ENCODE measurements at places on chromosomes 16 and 17.
A peak's percentile ranks its signal among the peaks of the same experiment; 100 is the strongest.

- peak; percentile 66 for DNase-seq
Measured at GRCh38 chr16:24853830-24854229, 8.1 kb downstream of the SLC5A11 start.

GRCh38 chr17:4258867-4259266 lies 4.9 kb downstream of the ANKFY1 start:
- no peak for DNase-seq

- no peak for DNase-seq
Measured at GRCh38 chr17:49821466-49821865, 26.4 kb downstream of the TAC4 start.

GRCh38 chr17:42920106-42920900 lies 19.7 kb downstream of the G6PC1 start:
- no peak for DNase-seq

GRCh38 chr17:57682701-57683100 lies 62.4 kb downstream of the CCDC182 start:
- DNase-seq: no peak

- peak; percentile 75 for DNase-seq
Measured at GRCh38 chr17:81400996-81401722, 5.9 kb downstream of the BAHCC1 start.

DNA sequence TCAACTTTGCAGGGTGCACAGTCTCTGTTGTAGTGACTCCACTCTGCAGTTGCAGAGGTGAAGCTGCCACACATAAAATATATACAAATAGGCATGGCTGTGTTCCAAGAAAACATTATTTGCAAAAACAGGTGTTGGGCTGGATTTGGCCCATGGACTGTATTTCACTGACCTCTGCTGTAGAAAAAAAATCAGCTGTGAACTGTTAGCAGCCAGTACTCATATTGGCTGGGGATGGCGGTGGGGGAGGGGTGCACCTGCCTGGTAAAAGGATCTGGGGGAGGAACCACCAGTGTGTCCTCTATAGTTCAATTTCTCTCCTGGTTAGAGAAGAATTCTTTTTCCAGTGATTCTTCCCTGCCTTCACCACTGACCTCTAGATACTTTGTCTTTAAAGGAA lies 50.0 kb downstream of the SHISA9 start:
- no peak for DNase-seq

GRCh38 chr17:56636265-56636664 lies 42.8 kb downstream of the NOG start:
- DNase-seq: no peak

- no peak for DNase-seq
Measured at GRCh38 chr16:88965411-88965810, 11.6 kb downstream of the CBFA2T3 start.

GRCh38 chr16:3592559-3592958 lies 15.4 kb upstream of the NLRC3 start:
- DNase-seq: no peak
